ENCODE measurements at places on chromosomes 7 and 10.
A peak's percentile ranks its signal among the peaks of the same experiment; 100 is the strongest.

- DNase-seq = no peak
Observed at GRCh38 chr7:24337180-24337579, 53.2 kb downstream of the NPY start.

DNA sequence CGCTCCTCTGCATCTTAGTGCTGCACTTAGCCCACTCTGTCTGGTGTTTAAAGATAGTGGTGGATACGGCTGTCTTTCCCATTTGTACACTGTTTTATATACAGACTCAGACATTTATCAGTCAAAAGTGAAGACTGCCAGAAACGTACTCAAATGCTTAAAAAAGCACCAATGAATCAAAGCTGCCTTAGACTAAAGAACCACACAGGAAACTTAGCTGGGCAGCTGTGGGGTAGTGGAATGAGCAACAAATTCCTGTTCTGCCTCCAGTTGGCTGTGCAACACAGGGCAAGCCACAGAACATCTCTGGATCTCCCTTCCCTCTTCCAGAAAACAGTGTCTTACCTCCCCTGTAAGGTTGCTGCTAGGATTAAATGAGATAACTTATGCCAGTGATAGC, 76.0 kb downstream of the ATXN7L1 start:
- peak; percentile 17 for DNase-seq

DNA sequence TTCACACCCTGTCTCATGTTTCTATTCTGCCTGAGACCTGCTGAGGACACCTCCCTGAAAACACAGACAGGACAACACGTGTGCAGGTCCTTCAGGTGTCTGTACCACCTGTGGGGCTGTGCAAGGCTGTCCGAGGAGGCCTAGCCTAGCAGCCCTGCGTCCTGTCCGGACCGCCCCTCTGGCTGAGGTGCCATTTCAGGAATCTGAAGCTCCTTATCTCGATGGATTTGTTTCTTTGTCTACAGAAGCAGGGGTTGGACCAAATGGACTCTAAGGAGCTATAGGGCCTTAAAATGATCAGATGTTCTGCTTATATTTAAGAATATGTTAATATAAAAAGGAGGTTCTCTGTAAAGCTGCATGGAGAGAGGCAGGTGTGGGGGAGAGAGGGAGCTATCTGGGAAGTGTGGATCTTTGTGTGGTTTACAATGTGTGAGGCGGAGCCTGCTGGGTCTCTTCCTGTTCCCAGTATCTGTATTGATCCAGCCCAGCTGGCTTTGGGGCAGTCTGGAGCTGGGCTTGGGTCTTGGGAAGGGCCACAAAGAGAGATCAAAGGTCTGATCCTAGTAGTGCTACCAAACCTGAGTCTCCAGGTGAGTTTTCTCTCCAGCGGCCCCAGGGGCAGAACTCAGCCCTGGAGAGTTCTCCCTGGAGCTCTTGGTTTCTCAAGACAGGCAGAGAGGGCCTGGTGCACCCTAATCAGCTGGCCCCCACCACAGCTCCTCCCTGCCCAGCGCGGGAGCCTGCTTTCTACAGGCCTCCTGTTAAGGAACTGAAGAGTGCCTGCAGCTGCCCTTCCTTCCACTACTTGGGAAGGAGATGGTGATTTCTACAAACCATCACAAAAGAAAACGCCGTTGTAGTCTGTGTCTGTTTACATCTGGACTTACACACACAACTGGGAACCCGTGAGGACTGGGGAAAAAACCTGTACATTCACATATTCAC, 3.4 kb upstream of the MNX1 start:
- no peak for DNase-seq

GRCh38 chr7:12699299-12699698, 11.9 kb downstream of the ARL4A start:
- DNase-seq = no peak

DNA sequence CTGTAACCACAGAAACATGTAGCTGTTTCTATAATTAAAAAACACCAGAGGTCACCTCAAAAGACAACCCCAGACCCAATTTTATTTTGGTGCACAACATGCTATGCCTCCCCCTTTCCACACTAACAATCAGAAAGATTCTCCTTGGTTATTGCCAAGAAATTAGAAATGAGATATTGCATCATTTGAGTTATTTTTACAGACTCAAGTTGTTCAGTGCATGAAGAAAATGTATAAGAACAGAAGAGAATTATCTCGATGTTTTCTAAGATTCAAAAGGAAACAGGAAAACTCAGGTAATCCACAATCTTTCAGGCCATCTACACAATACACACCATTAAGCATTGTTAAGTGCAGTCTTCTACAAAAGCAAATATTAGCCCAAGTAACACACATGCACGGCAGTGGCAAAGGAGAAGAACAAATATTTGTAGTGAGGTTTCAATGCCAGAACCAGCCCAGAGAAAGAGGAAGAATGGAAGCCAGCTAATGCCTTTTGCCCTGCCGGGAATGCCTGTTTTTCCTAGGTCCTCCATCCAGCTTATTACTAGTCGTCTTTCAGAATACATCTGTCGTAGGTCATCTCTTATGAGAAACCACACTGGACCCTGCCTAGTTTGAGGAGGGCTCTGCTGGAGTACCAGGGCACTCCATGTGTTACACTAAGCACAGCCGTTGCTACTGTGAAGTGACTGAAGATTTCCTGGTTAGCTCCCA, 67.6 kb upstream of the C1GALT1 start:
- DNase-seq = no peak

- DNase-seq = no peak
Observed at GRCh38 chr10:128324058-128324827, 198.0 kb upstream of the MKI67 start.

GRCh38 chr7:20395104-20395503, 64.4 kb downstream of the ITGB8 start:
- DNase-seq = no peak
